ENCODE measurements at places on chromosomes 12 and 14.
A peak's percentile ranks its signal among the peaks of the same experiment; 100 is the strongest.

GRCh38 chr12:77354766-77355362 lies 289.5 kb upstream of the E2F7 start:
- no peaks in the 10 kb centered on the region for H3K4me1 ChIP-seq
- H3K27me3 ChIP-seq: no peaks in the 10 kb centered on the region
- no peak overlapping the region for H3K27ac ChIP-seq
- no peak for DNase-seq
- no peaks in the 10 kb centered on the region for H3K36me3 ChIP-seq

DNA sequence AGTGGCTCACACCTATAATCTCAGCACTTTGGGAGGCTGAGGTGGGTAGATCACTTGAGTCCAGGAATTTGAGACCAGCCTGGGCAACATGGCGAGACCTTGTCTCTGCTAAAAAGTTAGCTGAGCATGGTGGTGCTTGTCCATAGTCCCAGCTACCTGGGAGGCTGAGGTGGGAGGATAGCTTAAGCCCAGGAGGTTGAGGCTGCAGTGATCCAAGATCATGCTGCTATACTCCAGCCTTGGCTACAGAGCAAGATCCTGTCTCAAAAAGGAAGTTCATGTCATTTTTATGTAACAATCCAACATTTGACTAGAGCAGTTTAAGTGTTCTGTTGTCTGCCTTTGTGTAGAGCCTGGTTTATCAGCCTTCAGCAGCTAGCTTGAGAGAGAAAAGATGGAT lies 6.2 kb downstream of the OXA1L start:
- H3K4me3 ChIP-seq: no peak overlapping the region
- peaks cover 3% of the 10 kb centered on the region for H3K4me1 ChIP-seq
- no peak overlapping the region for H3K27ac ChIP-seq
- peaks cover 57% of the 10 kb centered on the region for H3K36me3 ChIP-seq

GRCh38 chr14:22980672-22981089 lies 1.7 kb downstream of the AJUBA start:
- H3K4me3 ChIP-seq: peak overlapping the region; percentile 48
- DNase-seq: no peak
- no peaks in the 10 kb centered on the region for H3K4me1 ChIP-seq
- peaks cover 13% of the 10 kb centered on the region for H3K27me3 ChIP-seq
- H3K36me3 ChIP-seq: no peaks in the 10 kb centered on the region

DNA sequence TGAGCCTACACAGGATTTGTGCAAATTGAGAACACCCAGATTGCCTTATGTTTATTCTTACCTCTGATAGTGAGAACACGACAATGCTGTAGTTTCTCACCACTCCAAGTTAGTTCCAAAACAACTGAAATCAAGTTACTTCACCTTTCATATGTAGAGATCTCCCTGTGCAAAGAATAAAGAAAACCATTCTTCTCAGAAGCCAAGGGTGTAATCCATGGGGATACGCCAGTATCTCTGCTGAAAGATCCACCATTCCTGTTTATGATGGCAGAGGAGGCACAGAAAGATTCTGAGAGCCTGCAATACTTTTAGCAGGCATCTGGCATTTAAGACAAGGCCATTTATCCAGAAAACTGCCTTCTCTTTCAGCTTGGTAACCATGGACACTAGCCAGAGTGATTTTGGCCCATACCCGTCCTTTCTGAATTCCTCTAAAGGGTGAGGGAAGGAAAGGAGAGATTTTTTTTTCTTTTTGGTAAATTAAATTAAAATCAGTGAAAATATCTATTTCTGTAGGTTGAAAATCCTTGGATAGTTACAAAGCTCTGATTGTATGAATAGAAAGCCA lies 355.4 kb upstream of the FAR2 start:
- no peaks in the 10 kb centered on the region for H3K36me3 ChIP-seq
- H3K4me3 ChIP-seq: no peak overlapping the region
- no peak for DNase-seq
- no peaks in the 10 kb centered on the region for H3K27me3 ChIP-seq
- no peaks in the 10 kb centered on the region for H3K4me1 ChIP-seq
- H3K27ac ChIP-seq: no peak overlapping the region

GRCh38 chr14:61575551-61576150 lies 119.7 kb upstream of the HIF1A start:
- no peaks in the 10 kb centered on the region for H3K36me3 ChIP-seq
- no peak overlapping the region for H3K27ac ChIP-seq
- no peak overlapping the region for H3K4me3 ChIP-seq
- no peaks in the 10 kb centered on the region for H3K27me3 ChIP-seq
- no peak for DNase-seq

Measured in GM12878 (cell line).